ENCODE measurements at places on chromosomes 5 and 9.

- DNase-seq, result no peak
Observed at GRCh38 chr5:137332296-137332695, 166.8 kb downstream of the SPOCK1 start.

GRCh38 chr5:143302341-143303045, 101.0 kb downstream of the NR3C1 start:
- DNase-seq, result no peak

- no peak for DNase-seq
Observed at GRCh38 chr9:3969590-3970260, 330.1 kb downstream of the GLIS3 start.

DNA sequence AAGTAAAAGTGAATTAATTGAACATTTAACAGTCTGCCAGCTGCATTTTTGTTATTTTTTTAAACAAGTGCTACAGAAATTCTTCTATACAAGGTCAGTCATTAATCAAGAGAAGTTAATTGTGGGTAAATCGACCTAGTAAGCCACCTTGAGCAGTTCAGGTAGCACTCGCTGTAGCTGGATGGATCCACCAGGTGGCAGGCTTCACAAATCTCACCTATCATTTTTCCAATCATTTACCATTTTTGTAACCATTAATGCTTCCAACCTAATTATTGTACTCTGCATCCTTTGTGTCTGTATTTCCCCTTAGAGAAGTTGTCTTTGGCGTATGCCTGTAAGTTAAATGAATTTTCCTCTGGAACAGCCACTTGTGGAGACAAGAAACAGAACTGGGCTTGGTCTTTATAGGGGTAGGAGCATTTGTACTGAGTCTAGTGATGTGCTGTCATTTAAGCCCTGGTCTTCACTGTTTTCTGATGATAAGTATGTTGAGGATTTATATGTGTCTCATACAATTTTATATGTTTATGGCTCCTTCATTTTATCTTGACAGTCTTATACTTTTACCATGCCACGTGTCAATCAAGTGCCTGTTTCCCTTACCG, 39.5 kb downstream of the CD180 start:
- DNase-seq, result peak; percentile 43

DNA sequence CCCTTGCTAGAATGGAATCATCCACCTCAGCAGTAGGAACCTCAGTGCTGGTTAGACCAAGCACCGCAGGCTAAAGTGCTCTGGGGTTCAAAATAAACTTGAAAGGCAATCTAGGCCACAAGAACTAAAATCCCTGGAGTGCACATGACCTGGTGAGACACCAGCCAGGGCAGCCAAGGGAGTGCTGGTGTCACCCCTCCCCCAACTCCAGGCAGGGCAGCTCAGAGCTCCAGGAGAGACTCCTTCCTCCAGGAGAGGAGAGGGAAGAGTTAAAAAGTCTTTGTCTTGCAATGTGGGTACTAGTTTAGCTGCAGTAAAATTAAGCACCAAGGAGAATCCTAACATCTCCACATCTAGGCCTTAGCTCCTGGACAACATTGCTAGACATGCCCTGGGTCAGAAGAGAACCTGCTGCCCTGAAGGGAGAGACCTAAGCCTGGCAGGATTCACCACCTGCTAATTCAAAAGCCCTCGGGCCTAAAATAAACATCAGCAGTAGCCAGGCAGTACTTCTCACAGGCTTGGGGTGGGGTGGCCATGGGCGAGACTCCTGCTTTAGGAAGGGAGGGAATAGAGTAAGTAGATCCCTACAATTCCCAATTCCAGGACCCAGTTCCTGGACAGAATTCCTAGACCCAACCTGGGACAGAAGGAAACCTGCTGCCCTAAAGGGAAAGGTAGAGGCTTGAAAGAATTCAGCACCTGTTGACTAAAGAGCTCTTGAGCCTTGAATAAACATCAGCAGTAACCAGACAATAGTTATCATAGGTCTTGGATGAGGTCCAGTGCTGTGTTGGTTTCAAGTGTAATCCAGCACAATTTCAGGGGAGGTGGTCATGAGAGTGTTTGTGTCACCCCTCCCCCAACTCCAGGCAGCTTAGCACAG, 25.8 kb downstream of the UGT3A2 start:
- no peak for DNase-seq

- DNase-seq, result no peak
Observed at GRCh38 chr5:109484597-109484996, 74.8 kb upstream of the PJA2 start.

GRCh38 chr5:123881759-123882244, 369.8 kb downstream of the CSNK1G3 start:
- DNase-seq, result no peak

DNA sequence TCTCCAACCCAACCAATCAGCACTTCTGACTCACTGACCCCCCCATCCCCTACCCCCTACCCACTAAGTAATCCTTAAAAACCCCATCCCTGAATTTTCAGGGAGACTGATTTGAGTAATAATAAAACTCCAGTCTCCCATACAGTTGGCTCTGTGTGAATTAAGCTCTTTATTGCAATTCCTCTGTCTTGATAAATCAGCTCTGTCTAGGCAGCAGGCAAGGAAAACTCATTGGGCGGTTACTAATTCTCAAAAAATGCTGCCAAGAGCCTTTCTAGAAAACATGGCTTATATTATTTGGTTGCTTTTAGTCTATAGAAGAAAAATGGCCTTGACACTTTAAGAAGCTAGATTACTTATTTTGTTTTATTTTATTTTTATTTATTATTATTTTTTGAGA, 131.7 kb downstream of the SUSD1 start:
- no peak for DNase-seq

DNA sequence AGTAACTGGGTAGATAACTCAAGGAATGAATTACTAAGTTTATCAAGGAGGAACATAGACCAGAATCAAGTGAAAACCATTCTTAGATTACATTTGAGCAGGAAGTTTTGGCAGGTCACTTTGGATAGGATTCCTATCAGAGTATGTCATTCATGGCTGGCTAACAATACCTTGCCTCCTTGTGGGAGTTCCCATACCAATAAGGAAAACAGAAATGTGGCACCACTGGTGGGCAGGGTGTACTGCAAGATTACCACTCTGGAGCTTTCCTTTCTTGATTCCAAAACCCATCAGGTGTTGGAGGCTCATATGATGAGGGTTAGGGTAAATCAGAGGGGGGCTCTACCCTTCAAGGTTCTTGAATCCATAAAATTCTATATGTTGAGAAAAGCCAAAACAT, 18.6 kb upstream of the SPATA31D1 start:
- no peak for DNase-seq

GRCh38 chr5:56080375-56081052, 85.8 kb upstream of the IL6ST start:
- no peak for DNase-seq

GRCh38 chr5:17249029-17249634, 31.7 kb downstream of the BASP1 start:
- no peak for DNase-seq

GRCh38 chr5:74113196-74113540, 487.2 kb downstream of the ARHGEF28 start:
- no peak for DNase-seq

GRCh38 chr5:55823151-55823796, 27.9 kb upstream of the IL31RA start:
- DNase-seq, result no peak

- no peak for DNase-seq
Observed at GRCh38 chr5:133398646-133399101, 213.7 kb downstream of the FSTL4 start.

GRCh38 chr5:111585291-111585690, 73.0 kb upstream of the STARD4 start:
- DNase-seq, result no peak

GRCh38 chr9:16551692-16552091, 318.8 kb downstream of the BNC2 start:
- no peak for DNase-seq

- no peak for DNase-seq
Observed at GRCh38 chr9:72129271-72130156, 19.7 kb upstream of the GDA start.

DNA sequence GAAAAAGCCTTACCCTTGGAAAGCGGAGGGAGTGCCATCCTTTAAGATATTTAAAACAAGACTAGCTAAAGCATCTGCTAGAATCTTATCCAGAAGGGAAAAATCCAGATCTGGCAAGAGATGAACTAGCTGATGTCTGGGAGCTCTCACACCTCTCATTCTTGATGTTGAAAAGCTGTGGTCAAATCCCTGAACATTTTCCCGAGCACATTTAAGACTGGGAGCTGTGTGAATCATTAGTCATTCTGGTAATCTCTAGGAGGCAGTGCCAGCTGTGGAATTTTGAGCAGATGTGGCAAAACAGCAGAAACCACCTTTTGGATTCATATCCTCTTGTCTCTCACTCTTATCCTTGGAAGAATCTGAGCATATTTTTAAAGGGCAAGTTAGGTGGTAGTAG, 218.0 kb downstream of the MAN2A1 start:
- DNase-seq, result no peak

DNA sequence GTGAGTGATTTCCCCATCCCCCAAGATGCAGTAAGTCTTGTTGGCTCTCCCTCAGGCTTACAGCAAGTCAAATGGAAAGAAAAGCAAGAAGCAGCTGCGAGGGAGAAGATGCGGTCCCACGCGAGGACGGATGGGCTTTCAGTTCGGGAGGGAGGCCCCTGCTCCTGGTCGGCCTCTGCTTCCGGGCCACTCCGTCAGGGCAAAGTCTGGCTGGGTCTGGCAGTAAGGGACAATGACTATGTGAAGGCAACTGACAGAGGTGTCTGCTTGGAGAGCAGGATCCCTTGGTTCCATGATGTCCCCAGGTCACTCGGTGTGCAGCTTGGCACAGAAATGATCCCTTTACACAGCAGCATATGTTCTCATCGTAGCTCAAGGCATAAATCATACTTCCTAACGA, 146.7 kb downstream of the HSPA4 start:
- no peak for DNase-seq

DNA sequence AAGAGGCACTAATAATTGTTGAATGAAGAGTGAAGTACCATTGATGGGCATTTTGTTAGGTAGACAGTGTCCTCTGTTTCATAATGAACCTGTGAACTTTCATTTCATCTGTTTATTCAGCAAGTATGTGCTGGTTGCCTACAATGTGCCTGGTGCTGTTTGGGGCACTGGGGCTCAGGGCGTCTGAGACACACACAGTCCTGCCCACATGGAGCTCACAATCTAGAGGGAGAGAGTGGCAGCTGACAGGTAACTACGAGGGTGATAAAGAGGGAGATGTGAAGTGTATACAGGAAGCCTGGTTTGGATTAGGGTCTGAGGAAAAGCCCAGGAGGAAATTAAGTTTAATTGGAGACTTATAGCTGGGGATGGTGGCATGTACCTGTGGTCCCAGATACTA, 28.5 kb upstream of the NDST1 start:
- DNase-seq, result no peak

- DNase-seq, result no peak
Observed at GRCh38 chr9:73153793-73154227, 2.1 kb downstream of the ANXA1 start.

- no peak for DNase-seq
Observed at GRCh38 chr9:27497883-27498417, 26.1 kb upstream of the IFNK start.

DNA sequence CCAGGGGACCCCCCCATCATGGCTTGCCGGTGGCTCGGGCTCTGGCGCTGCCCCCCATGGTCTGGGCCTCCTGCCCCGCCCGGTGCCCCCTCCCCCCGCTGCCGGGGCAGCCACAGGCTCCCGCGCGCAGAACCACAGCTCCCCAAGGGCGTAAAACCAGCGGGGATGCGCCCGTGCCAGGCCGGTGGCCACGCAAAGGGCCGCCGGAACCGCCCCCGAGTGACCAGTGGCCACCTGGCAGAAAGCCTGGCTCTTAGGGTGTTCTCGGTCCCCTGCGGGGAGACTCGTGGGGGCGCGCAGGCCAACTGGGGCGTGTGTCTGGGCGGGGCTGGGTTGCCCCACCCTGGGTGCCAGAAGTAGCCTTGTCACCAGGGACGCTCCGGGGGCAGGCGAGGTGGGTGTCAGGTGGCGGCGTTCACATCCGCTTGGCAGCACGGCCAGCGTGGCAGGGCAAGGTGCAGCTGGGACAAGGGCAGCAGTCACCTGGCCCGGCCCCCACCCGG, 515 bp upstream of the AGPAT2 start:
- no peak for DNase-seq

Data from activated CD4-positive, alpha-beta T cell treated with anti-CD3 and anti-CD28 coated beads for 4 hours (primary cell).